ENCODE measurements at places on chromosomes 6 and 20.

DNA sequence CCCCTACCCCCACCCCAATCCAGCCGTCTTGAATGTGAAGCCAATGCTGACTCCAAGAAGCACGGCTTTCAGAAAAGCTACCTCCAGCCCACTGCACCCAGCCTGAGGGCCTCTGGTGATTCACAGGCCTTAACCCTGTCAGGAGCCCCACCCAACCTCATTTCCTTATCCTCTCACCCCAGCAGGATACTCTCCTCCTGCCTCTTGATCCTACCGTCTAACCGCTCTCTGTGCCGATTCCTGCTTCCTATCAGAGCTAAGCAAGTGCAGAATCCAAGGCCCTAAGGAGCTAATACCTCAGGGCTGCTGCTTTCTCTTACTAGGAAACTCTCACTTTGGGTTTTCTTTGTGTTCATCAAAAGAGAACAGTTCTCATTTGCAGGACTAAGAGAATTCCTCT is 47.2 kb downstream of the TRERF1 start:
- no peak for DNase-seq

- DNase-seq: no peak
Observed at GRCh38 chr20:15515691-15516090, 1057.6 kb downstream of the KIF16B start.

DNA sequence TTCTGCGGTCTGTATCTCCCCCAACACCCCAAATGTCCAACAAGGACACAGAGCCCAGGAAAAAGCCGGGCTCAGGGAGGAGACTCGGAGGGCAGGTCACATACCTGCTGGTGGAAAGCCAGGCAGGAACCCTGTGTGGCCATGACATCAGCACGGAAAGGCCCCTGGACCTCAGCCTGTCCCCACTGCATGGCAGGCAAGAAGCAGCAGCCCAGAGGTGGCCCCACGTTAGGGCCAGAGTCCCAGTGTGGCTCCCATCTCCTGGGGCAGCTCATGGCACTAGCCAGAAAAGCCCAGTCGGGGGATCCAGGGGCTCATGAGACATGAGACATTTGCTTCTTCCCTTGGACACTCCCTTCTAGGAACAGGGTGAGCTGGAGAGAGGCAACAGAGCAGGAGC is 258.7 kb downstream of the DLL1 start:
- no peak for DNase-seq

DNA sequence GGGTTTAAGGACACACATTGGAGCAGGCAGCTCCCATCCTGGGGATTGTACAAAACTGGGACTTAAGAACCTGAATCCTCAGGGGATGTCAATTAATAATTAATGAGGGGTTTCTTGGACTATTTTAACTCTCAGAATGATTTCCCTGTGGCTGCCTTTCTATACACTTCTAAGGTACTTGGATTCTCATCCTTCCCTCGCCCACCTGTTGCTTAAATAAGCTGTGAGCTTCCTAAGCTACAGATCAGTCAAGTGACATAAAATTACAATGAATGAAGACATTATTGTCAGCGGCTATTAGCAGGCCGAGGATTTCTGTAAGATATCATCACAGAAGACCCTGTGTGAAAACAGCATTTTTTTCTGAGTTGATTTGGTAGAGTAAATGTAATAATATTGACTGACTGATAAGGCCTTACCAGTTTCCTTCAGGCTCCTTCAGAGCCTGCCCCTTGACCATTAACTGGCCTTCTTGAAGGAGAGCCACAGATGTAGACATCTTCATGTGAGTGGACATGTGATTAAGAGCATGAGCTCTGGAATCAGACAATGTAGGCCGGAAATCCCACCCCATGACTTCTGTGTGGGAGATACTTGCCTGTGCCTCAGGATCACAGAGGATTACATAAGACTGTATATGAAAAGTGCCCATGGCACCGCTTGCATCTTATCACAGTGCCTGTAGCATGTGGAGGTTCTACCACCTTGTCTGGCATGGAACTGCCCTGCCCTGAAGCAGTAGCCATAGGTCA is 101.7 kb downstream of the TULP4 start:
- DNase-seq: no peak

GRCh38 chr20:2364044-2364443 is 16.7 kb upstream of the TGM6 start:
- DNase-seq: no peak

- DNase-seq: no peak
Observed at GRCh38 chr6:31952140-31952805, 6.4 kb downstream of the CFB start.

- DNase-seq: no peak
Observed at GRCh38 chr20:52481443-52481842, 289.9 kb upstream of the ZFP64 start.

GRCh38 chr6:8387942-8388437 is 47.4 kb downstream of the SLC35B3 start:
- peak; percentile 95 for DNase-seq

GRCh38 chr6:80437801-80438200 is 331.3 kb downstream of the BCKDHB start:
- no peak for DNase-seq

- DNase-seq: no peak
Observed at GRCh38 chr6:9620263-9620662, 794.6 kb downstream of the TFAP2A start.

- no peak for DNase-seq
Observed at GRCh38 chr20:33411242-33411641, 9.9 kb upstream of the CDK5RAP1 start.

DNA sequence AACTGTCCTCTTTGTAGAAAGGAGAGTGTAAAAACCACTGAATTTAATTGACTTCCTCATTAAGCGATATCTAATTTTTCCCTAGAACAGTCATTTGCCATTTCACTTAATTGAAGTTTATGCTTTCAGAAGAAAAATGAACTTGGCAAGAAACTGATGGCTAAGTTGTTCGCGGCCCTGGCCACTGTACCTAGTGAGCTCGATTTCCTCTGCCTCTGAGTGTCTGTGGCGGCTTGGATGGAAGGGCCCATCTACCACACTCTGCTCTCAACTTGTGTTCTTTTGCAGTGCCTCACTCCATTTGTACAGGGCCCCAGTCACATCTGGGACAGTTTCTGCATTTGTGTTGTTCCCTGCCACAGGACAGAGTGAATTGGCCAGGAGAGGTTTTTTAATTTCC is 102.9 kb downstream of the BCAS1 start:
- no peak for DNase-seq

GRCh38 chr6:89711801-89712200 is 73.3 kb upstream of the LYRM2 start:
- no peak for DNase-seq

- no peak for DNase-seq
Observed at GRCh38 chr6:45924763-45925342, 90.8 kb downstream of the CLIC5 start.

GRCh38 chr20:10524643-10525042 is 89.5 kb downstream of the SLX4IP start:
- DNase-seq: no peak

Data from NCI-H1436 treated with DMSO at 0.1 percent for 48 hours (cell line).